ENCODE measurements at places on chromosomes 3 and 15.

DNA sequence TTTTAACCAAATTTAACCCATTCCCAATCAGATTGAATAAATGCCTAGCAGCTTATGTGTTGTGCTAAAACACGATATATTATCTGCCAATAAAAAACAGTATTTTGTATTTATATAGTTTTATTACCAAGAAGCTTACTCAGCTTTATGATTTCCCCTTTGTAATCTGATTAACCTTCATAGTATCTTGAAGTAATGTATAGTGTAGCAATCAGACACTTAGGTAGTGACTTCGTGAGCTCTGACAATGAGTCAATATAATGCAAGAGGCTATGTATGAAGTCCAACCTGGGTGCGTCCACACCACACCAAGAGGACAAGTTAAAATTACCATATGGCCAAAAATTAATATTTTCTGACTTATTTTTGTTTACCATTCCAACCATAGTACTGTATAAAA is 2.1 kb upstream of the CNBP start:
- no peak for ATAC-seq

- no peak for ATAC-seq
These were observed 123.1 kb downstream of the CHCHD6 start for GRCh38 chr3:126827121-126827520.

- no peak for ATAC-seq
These were observed 24.5 kb upstream of the PROK2 start for GRCh38 chr3:71809321-71810026.

DNA sequence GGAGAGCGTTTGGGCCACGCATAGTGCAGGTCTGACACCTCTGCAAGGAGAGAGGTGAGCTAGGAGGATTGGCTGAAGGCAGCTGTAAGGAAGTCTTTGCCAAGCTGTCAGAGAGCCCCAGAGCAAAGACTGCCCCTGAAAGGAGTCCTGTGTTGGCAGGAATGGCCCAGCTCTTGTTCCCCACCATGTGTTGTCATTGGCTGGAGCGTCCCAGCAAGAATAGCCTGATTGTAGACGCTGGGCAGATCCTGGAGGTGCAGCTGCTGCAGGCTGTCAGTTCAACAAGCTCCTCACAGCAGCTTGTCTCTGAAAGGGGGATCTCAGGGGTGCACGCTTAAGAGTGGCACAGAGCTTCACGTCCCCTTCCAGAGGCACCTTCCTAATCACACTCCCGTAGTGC is 237.6 kb downstream of the FEZF2 start:
- ATAC-seq, result no peak

GRCh38 chr3:32910954-32911353 is 40.5 kb upstream of the CCR4 start:
- ATAC-seq, result no peak

- ATAC-seq, result no peak
These were observed 99.0 kb downstream of the TMCC1 start for GRCh38 chr3:129794311-129795185.

DNA sequence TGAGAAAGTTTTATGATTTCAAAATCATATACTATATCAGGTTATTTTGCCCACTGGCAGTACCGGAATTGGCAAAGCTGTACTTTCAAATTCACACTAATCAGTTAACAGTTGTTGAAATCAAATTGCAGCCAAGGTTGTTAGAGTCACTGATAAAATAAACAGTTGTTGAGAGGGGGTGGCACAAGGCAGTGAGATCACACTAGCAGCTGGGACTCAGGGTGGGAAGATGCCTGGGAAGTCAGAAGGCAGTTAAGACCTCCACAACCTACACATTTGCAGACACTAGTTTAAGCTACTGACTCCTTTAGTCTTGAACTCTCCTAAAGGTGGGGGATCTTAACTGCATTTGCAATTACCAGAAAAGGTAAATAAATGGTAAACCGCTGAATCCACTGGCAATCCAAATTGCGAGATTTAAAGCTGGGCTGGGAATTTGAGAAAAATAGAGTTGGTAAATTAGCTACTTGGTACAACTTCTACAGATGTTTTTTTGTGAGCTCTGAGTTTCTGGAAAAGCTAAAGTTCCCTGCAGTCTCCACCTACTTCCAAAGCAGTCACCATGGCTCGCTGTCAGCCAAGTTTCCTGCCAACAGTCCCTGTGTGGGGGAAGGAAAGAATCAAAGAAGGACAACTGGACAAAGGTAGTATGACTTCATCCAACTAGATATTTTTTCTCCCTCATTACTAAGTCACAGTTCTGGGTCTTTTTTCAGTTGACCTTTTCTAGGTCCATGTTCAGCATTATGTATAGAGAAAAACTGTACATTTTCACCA is 105.7 kb downstream of the ZNF385D start:
- ATAC-seq, result no peak

DNA sequence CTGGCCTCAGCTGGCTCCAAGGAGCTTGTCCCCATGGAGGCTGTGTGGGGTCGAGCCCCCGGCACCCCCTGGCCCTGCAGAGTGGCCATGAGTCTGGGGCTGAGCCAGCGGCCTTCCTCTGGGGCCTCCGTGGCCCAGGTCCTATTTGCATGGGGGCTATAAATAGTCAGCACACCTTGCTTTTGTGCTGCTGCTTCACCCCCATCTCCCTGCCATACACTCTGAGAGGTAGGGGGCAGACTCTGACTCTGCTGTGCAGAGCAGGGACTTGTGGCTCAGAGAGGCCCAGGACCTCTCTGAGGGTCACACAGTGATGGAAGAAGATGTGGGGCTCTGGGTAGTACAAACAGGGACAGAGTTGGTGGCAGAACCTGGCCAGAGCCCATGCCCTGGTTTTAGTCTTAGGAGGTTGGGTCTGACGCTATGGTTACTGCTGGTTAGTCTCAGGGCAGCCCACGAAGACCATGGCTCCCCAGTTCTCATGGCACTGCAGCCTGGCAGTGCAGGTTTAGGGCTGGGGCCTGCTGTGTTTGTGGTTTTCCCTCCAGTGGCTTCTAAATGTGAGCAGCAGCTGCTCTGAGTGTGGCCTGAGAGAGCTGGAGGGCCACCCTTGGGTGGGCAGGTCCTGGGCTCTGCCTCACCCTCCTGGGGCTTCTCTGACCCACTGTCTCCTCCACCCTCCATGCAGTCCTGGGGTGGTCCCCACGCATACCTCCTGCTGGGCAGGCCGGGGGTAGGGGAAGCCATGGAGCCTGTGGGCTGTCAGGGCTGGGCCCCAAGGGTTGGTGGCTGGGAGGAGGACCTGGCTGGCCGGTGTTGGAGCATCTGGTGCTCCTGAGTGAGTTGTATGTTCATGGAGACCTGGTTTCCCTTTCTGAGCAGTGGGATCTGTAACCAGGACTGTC is 13.6 kb downstream of the PRKCD start:
- ATAC-seq, result no peak

- no peak for ATAC-seq
These were observed 169.5 kb downstream of the PLD1 start for GRCh38 chr3:171640520-171641412.

DNA sequence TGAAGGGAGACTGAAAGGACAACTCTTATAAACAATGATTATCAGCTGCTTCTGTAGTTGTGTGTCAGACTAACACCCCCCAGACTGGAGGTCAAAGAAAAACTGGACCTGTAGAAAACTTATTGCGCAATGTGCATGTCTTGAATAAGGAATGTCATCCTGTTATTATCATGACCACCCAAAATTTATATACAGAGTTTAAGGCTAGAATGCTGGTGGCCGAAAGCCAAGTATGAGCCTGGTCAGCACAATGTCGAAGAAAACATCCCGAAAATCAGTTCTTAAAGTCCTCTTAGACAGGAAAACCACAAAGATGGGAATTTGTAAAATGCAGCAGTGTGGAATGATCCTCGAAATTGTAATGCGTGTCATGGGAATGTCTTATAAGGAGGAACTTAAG is 29.3 kb downstream of the RFTN1 start:
- no peak for ATAC-seq

GRCh38 chr15:98812716-98813446 is 164.5 kb downstream of the IGF1R start:
- no peak for ATAC-seq

DNA sequence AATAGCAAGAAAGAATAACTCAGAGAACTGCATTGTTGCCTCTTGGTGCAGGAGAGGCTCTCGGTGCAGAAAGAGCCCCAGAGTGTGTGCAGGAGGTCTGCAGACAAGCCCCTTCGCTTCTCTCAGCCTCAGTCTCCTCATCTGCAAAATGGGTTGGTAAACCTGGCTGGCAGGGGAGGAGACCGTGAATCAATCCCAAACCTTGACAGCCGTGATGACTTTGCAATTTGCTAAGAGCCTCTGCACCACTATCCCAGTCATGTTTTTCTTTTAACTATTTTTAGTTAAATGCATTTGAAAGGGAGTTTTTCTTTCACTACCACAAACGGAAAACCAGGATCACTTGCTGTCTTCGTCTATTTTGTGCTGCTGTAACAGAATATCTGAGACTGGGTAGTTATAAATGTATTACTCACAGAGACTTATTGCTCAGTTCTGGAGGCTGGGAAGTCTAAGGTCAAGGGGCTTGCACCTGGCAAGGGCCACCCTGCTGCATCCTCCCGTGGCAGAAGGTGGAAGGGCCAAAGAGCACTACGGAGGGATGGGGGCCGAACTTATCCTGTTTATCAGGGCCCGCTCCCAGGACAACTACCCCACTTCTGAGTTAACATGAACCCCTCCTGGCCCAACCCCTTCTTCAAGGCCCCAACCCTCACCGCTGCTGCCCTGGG is 14.2 kb upstream of the IQSEC1 start:
- ATAC-seq, result no peak

DNA sequence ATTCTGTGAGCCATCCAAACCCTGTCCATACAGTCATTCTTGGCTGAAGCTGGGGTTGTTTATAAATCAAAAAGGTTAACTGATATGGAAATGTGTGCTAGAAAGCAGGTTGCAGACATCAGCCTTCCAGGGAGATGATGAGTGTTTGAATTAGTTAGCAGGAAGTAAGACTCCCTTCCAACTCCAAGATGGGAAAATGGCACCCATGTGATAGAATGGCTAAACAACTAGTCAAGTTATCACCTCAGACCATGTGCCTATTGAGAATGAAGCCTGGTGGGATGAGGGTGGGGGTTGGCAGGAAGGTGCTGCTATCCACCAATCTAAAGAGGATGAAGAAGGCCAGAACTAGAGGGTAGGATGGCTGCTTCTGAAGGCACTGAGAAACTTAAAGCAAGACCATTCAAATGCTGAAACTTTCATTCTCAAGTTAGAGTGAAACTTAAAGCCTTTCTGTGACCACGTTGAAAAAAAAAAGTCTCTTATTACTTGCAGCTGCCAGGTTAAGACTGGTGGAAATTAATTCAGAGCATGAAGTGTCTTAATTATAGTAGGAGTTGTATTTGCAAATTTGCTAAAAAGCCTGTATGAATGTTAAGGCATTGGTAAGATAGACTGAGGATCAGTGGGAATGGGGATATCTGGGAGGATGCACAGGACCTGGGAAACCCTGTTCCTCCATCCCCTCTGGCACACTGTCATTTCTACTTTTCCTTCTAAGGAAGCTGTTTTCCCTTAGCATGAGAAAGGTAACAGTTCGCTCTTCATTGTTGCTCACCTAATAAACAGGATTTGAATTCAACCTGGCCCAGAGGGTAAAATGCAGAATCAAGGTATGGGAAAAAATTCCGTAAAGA is 36.8 kb downstream of the CCR3 start:
- ATAC-seq, result no peak

DNA sequence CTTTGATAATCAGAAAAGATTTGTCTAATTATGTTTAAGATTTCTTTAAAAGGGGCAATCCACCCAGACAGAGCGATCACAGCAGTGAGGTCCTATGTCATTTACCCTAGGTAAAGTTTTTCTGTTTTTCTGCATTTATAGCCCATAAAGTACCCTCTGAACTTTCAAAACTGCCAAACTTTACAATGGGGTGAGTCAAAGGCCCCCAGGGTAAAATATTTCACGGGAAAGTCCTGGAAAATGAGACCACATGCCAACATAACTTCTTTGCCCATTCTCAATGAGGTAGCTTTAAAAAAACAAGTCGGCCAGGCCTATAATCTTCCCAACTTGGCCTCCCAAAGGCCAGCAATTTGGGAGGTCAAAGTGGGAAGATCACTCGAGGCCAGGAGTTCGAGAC is 53.0 kb downstream of the SUCLG2 start:
- no peak for ATAC-seq

DNA sequence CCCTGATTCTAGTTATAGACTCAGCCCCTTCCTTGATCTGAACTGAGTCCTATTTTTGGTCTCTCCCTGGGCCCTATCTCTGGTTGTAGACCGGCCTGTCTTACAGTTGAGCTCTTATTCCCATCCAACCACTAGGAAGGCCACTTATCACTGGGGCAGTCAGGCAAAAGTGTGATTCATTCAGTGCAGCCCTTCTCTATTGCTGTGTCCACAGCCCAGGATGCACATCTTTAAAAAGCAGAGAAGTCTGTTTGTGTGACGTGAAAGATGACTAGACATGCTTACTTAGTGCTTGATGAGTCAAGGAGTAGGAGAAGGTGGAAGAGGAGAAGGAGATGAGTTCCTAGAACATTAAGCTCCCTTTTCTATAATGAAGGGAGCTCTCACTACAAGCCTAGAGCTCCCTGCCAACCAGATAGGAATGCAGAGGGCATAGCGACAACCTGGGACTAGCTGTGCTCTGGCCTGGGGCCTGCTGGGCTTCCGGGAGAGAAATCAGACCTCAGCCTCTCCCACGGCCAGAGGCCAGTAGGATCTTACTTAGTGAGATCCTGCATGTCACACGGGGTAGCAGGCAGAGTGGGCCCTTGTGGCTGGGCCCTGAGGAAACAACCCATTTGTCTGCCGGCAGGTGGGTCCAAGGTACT is 25.7 kb downstream of the INSYN1 start:
- ATAC-seq, result no peak

- ATAC-seq, result peak; percentile 60
These were observed 26.4 kb downstream of the TYRO3 start for GRCh38 chr15:41585127-41586047.

DNA sequence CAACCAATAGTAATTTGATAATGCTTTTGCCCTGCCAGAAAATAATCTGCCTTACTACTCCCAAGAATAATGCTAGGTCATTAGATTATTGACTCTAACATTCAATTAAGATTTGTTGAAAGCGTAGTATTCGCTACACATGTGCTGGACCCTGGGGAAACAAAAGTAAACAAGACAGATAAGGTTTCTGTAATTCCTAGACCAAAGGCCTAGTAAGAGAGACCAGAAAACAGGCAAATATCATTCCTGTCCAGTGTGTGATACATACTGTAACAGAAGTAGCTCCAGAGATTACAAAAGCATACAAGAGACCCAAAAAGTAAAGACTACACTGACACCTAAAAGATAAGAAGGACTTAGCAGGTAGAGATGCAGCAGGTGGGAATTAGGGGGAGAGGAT is 60.8 kb downstream of the PLOD2 start:
- no peak for ATAC-seq

DNA sequence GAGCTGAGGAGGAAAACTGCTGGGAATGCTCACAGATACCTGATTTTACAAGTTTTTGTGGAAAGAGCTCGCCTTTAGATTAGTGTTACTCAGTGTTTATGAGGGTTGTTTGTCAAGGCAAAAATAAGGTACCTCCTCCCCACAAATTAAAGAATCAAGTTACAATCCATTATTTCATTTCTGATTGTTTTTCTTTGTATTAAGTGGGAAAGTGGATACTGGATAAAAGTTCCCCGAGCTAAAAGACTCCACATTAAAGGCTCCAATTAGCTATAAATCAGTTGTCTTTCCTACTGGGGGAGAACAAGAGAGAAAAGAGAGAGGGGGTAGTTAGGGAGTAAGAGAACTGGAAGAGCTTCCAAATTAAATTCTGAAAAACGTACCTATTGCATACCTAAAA is 1.9 kb downstream of the ALDH1A2 start:
- no peak for ATAC-seq

- no peak for ATAC-seq
These were observed 638 bp downstream of the BLOC1S6 start for GRCh38 chr15:45587863-45588170.
